ENCODE measurements at places on chromosomes 5 and 9.

- no peak for DNase-seq
Measured at GRCh38 chr5:6525910-6526309, 77.3 kb downstream of the UBE2QL1 start.

DNA sequence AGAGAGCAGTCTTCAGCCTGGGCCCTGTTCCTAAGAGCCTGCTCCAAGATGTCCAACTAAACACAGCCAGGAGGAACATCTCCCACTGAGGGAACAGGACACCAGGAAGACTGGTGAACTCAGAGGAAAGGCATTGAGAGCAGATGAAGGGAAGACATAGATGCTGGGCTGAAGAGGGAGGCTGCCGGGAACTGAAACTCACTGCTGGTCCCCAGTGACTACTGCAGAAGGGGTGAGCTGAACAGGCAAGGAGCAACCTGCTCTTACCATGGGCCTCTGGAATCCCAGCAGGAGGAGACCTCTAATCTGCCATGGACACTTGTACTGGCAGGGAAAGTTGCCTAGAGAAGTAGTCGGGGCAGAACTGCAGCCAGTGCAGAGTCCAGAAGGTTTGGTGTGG, 95.7 kb downstream of the TRPM3 start:
- no peak for DNase-seq

DNA sequence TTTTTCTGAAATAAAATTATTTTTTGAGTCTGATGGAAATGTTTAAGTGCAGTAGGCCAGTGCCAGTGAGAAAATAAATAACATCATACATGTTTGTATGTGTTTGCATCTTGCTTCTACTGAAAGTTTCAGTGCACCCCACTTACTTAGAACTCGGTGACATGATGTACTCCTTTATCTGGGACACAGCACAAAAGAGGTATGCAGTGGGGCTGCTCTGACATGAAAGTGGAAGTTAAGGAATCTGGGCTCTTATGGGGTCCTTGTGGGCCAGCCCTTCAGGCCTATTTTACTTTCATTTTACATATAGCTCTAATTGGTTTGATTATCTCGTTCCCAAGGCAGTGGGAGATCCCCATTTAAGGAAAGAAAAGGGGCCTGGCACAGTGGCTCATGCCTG, 39.2 kb downstream of the FXN start:
- no peak for DNase-seq

- DNase-seq = no peak
Measured at GRCh38 chr5:136769093-136769492, 403.7 kb upstream of the TRPC7 start.

- no peak for DNase-seq
Measured at GRCh38 chr5:127014573-127014972, 15.8 kb downstream of the MARCHF3 start.

DNA sequence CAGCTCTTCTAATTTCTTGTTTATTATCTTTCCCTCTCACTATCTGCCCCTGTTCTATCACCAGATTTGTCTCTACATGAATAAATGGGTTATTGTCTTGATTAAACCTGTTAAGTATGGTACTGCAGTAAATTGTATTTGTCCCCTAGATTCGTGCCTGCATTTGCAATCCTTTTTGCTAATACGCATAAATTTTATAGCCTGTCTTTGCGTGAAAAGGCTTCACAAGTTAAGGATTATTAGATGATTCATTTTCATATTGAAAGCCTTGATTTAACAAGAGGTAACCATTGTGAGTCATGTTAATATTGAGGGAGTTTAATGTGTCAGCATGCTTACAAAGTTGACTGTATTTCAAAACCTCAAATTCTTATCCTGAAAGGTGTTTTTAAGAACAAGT, 204.6 kb downstream of the PCSK1 start:
- no peak for DNase-seq

GRCh38 chr5:171914726-171915338, 91.6 kb downstream of the FBXW11 start:
- no peak for DNase-seq

DNA sequence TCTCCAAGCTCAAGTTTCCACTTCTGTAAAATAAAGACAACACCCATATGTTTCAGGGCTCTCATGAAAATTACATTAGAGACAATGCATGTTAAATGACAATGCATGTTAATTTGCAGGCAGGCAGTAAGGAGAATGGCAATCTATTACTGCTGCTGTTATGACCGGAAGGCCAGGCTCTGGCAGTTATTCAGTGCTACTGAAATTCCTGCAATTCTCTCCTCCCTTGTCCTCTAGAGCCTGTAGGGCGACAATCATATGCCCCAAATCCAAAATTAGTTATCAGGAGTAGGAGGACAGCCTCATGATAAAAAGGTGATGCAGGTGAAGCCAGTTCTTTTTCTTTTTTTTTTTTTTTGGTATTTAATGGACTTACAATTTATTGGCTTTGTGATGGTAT, 42.2 kb upstream of the CAST start:
- DNase-seq = no peak

DNA sequence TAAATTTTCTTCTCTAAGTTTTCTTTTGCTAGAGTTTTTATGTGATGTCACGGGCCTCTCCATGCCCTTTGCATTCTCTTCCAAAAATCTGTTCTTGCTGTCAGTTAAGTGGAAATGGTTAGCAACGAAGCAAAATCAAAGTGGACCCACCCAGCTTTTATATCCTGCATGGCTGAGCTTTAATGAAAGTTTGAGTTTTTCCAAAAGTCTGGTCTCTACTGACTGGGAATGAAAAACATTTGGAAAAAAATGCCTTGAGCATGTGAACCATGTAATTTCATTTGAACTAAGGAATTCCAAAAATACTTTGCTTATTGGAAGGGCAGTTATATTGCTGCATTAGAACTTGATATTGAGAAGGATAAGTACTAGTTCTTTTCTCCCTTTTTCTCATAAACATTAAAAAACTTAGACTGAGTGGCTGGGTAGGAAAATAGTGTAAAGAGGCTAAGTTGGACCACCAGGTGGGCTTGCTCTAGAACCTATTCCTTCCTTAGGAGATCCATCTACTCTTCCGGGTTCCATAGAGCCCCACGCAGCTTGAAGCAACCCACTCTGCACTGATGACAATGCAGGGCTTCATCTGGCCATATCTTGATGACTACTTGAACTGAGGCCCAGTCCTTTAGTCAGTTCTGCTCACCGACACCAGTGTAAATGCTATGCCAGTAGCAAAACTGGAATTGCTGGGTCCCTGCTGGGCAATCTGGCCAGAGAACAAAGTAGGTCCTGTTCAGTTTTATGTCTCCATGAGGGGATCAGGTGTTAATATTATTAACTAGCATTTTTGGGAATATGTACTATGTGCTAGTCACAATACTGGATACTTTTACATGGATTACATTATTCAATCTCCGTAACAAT, 17.4 kb upstream of the RIC1 start:
- no peak for DNase-seq

DNA sequence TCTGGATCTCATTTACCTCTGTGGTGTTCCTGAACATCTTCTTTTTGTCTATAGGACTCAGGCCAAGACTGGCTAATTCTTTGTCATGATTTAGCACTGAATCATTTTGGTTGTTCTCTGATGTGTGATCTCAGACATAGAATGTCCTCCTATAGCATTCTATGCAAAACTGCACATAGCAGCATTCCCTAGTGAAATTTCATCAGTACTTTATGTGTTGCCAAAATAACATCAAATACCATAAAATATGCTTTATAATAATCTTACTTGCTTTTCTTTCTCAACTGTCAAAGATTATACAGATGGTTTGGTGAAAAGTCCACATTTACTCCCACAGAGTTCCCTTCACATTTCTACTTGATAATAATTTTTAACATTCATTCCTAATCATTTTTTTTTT, 115.7 kb upstream of the MPDZ start:
- no peak for DNase-seq

DNA sequence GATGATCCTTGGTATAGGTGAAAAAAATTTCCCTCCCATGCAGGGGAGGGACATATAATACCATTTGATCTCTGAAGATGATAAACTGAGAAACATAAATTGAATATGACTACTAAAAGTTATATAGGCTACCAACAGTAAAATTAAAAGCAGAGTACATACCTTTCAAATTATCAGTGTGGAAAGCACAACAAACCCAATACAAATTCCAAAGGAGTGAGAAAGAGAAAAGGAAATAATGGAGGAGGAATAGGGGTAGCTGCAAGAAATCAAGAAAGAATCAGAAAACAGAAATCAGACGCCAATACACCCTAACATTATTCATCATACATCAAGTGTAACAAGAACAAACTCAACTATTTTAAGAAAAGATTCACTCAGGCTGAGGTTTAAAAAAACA, 17.7 kb downstream of the GNAQ start:
- DNase-seq = no peak

DNA sequence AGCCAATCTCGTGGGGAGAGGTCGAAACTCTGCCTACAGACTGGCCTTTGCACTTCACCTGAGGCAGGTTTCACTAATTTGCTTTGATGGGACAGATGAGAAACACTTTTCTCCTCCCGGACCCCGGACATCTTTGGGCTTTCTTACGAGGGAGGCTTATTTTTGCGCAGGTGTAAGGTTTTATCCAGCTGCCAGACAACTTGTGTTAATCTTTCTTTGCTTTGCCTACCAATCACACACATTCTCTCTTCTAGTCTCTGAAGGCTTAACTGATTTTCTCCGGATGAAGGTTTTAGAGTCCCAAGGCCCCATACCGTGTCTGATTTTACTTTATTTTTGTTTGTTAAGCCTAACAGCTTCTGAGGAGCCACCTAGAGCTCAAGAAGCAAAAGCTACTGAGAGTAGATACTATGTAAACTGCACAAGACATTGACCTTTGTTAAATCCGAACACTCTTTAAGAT, 436 bp upstream of the EMB start:
- DNase-seq = no peak

GRCh38 chr9:97413462-97413861, 1.6 kb downstream of the TDRD7 start:
- DNase-seq = no peak

DNA sequence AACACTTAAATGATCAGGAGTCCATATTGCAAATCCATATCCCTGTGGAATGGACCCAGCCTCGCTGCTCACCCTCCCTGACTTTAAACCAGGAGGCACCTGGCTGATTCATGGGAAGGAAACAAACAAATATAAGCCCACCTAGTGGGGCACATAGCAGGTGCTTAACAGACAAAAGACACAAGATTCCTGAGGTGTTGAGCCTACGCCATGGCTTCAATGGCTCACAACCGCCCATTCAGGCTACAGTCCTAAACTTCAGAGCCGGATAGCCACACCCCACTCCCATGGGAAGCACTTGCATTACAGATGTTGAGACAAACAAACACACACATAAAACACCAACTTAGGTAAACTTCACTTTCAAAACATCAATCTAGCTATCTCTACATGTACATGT, 359.9 kb downstream of the ICE1 start:
- DNase-seq = no peak

- no peak for DNase-seq
Measured at GRCh38 chr5:36681711-36682110, 75.3 kb downstream of the SLC1A3 start.

Measured in DND-41 (cell line).